Activated naive CD8-positive, alpha-beta T cell treated with anti-CD3 and anti-CD28 coated beads for 36 hours (primary cell): ENCODE measurements at places on chromosomes 3 and 15.

DNA sequence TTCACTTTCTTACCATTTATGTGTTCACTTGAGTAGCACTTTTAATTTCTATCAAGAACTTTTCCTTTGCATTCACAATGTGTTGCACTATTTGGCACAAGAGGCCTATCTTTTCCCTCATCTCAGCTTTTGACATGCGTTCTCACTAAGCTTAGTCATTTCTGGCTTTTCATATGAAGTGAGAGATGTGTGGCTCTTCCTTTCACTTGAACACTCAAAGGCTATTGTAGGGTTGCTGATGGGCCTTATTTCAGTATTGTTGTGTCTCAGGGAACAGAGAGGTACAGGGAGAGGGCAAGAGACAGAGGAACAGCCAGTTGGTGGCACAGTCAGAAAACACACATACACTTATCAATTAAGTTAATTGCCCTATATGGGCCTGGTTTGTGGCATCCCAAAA lies 127.4 kb upstream of the MLF1 start:
- H3K4me1 ChIP-seq = peaks cover 2% of the 10 kb centered on the region
- no peak overlapping the region for H3K27ac ChIP-seq
- H3K4me3 ChIP-seq = no peak overlapping the region
- peaks cover 5% of the 10 kb centered on the region for H3K36me3 ChIP-seq

- DNase-seq = no peak
- H3K4me1 ChIP-seq = peaks cover 35% of the 10 kb centered on the region
- H3K4me3 ChIP-seq = no peak overlapping the region
- H3K36me3 ChIP-seq = no peaks in the 10 kb centered on the region
- H3K27me3 ChIP-seq = no peaks in the 10 kb centered on the region
Observed at GRCh38 chr15:65833501-65834205, 35.6 kb upstream of the RAB11A start.

DNA sequence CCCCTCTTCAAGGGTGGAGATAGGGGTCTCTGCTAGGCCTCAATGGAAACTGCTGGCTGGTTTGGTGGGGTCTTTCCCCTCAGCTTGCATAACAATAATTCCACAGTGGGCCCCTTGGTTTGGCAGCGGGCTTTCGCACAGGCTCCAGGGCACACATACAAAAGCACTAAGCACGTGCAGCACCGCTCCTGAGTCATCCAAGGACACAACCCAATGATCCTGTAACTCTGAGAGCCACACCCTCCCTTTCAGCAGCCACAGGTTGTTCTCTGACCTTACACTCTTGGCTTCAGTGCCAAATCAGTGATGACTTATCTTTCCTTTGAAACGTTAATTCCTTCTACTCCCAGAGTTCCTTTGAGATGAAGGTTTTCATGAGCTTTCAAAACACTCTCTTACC lies 41.7 kb downstream of the DAPK2 start:
- H3K27ac ChIP-seq = no peak overlapping the region
- no peak for DNase-seq
- H3K4me3 ChIP-seq = no peak overlapping the region
- H3K4me1 ChIP-seq = peaks cover 13% of the 10 kb centered on the region

DNA sequence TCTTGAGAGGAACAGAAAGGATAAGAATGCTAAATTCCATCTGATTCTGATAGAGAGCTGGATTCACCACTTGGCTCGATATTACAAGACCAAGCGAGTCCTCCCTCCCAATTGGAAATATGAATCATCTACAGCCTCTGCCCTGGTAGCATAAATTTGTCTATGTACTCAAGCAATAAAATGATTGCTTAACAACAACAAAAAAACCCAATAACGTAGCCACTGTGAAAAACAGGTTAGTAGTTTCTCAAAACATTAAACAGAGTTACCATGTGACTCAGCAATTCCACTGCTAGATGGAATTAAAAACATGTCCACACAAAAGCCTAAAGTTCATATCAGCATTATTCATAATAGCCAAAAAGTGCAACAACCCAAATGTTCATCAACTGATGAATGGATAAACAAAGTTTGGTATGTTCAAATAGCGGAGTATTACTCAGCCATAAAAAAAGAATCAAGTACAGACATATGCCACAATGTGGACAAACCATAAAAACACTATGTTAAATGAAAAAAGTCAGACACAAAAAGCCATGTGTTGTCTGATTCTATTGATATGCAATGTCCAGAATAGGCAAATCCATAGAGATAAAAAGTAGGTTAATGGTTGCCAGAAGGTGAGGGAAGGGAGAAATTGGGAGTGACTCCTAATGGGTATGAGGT lies 16.8 kb downstream of the BCL2L10 start:
- no peaks in the 10 kb centered on the region for H3K36me3 ChIP-seq
- H3K4me3 ChIP-seq = no peak overlapping the region
- no peak overlapping the region for H3K27ac ChIP-seq
- no peaks in the 10 kb centered on the region for H3K27me3 ChIP-seq
- DNase-seq = no peak

DNA sequence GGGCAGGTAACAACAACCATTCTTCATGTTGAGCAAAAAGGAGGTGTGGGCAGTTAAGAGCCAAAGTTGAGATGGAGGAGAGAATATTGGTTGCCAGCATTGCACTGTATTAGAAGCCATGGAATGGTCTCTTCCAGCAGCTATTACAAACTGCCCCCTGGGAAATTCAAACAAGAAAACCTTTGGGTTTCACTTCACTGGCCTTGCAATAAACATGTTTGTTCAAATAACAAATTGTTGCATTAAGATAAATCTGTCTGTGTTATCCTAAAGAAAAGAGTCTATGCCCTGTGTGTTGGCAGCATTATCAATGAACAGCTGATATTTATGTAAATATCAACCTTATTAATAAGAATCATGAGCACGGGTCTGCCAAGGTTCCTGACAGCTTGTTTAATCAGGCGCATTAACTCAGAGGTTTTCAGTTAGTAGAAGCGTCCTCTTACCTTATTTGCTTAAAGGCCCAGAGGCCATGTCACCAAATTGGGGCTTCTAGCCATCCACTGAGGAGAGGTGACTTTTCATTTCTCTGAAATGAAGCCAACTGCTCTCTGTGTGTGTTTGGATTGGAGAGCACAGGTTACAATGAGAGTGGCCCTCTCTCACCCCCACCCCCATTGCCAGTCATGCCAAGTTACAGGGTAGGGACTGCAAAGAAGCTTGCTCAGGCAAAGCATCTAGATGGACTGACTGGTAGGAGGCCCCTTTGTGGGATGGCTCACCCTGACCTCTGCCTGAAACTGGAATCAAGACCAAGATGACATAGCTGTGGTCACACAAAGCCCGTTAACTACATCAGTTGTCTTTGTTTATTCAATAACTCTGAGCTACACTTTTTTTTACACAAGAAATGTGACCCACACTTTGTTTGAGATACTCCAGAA lies 10.5 kb downstream of the FILIP1L start:
- H3K4me1 ChIP-seq = peaks cover 40% of the 10 kb centered on the region
- no peak overlapping the region for H3K4me3 ChIP-seq
- H3K27me3 ChIP-seq = no peaks in the 10 kb centered on the region
- peaks cover 53% of the 10 kb centered on the region for H3K36me3 ChIP-seq
- peak overlapping the region; percentile 93 for H3K27ac ChIP-seq
- no peak for DNase-seq

GRCh38 chr3:182628531-182628930 lies 164.8 kb upstream of the ATP11B start:
- H3K4me1 ChIP-seq = no peaks in the 10 kb centered on the region
- DNase-seq = no peak
- H3K36me3 ChIP-seq = no peaks in the 10 kb centered on the region

DNA sequence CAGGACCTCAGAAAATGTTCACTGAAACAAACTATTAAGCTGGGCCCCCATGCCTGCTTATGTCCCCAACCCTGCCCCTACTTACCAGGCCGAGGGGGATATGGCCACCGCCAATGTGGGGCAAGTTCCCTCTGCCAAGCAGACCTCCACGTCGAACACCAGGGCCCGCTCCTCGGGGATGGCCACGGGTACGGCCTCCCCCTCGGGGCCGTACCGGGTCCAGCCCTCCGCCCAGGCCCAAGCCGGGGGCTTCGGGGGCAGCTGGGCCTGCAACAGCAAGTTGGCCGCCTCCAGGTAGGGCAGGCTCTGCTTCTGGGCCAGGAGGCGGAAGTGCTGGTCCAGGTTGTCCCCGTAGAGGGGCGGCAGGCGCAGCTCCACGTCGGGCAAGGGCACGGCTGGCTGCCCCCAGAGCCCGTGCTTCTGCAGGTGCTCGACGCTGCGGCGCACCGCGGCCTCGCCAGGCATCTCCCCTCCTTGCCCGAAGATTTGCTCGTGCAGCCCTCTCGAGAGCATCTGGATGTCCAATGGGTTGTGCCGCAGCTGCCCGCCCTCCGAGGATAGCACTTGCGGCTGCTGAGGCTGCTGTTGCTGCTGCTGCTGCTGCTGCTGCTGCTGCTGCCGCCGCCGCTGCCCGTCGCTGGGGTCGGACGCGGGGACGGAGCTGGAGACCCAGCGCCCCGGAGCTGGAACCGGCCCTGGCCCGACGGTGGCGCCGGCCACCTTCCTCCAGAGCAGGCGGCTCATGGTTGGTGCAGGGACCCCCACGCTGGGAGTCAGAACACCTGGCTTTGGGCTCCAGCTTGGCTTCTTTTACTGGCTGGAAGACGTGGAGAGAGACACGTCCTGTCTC lies 1.4 kb downstream of the POLG start:
- peak overlapping the region; percentile 76 for H3K27ac ChIP-seq
- peaks cover 59% of the 10 kb centered on the region for H3K4me1 ChIP-seq
- DNase-seq = no peak
- peaks cover 9% of the 10 kb centered on the region for H3K27me3 ChIP-seq

DNA sequence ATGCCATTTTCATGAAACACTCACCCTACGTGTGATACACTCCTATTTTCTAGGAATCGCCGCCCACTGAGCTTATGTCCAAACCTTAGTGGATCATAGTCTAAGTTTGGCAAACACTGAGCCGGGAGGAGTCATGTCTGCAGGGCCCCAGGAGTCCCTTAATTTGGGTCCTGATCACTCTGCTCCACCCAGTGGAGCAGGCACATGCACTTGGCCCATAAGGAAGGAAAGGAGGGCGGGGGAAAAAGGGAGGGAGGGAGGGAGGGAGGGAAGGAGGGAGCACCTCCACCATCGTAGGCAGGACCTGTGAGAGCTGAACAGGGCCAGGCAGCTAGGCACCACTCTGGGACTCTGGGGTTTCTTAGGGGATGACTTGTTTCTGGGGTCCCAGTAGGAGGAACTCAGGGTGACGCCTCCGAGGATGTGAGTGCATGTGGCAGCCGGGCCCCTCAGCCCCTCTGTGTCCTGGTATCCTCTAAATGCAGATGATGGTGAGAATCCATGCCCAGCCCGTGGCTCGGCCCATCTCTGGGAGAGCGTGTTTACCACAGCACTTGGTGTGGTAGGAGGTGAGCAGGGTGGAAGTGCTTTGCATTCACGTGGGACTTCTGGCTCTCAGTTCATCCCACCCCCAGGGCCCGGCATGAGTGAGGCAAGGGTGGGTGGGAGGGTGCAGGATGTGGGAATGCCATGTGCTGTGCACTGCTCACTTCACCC lies 109.4 kb downstream of the KLF13 start:
- peak overlapping the region; percentile 80 for H3K4me3 ChIP-seq
- H3K4me1 ChIP-seq = peaks cover 73% of the 10 kb centered on the region
- peak overlapping the region; percentile 96 for H3K27ac ChIP-seq

- H3K4me1 ChIP-seq = peaks cover 11% of the 10 kb centered on the region
- no peaks in the 10 kb centered on the region for H3K27me3 ChIP-seq
- H3K4me3 ChIP-seq = no peak overlapping the region
- H3K36me3 ChIP-seq = no peaks in the 10 kb centered on the region
- H3K27ac ChIP-seq = peak overlapping the region; percentile 5
Observed at GRCh38 chr3:12681089-12681942, 17.4 kb upstream of the RAF1 start.

GRCh38 chr3:25107918-25108617 lies 320.0 kb upstream of the RARB start:
- H3K27ac ChIP-seq = no peak overlapping the region
- DNase-seq = no peak
- H3K4me3 ChIP-seq = no peak overlapping the region
- no peaks in the 10 kb centered on the region for H3K27me3 ChIP-seq
- no peaks in the 10 kb centered on the region for H3K36me3 ChIP-seq

DNA sequence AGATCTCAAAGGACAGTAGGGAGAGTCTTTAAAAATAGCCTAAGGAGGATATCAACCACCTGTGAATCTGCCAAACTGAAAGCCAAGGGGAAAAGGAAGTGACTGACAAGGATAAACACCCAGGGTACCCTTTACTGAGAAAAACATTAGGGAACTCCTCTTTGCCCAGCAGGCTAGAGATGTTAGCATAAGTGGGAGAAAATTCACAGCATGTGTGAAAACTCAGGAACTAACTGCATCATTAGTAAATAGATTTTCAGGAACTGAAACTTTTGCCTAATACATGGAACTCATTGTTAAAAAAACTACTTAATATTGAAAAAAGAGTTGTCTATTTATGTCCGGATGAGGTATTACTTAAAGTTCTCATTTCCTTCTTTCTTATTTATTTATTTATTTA lies 375.5 kb downstream of the NTRK3 start:
- DNase-seq = no peak
- H3K4me3 ChIP-seq = no peak overlapping the region
- peaks cover 18% of the 10 kb centered on the region for H3K27me3 ChIP-seq
- no peak overlapping the region for H3K27ac ChIP-seq

DNA sequence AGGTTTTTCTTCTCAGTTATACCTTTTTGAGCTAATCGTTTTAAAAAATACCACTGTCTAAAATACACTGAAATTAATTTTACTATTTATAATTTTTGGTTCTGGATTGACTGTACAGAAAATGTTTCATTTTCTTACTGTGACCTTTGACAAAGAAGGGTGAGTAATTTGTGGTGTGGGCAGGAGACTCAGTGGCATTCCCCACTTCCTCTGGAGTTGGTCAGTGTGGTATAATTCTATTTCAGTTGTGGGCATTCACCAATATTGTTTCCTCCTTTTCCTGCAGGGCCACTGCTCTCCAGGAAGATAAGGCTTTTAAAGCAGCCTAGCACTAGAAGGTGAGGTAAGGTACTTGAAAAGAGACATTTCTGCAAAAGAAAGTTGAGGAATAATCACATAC lies 6.5 kb downstream of the DAG1 start:
- peak; percentile 47 for DNase-seq
- H3K36me3 ChIP-seq = peaks cover 43% of the 10 kb centered on the region
- H3K27me3 ChIP-seq = no peaks in the 10 kb centered on the region
- H3K27ac ChIP-seq = peak overlapping the region; percentile 66

- H3K27me3 ChIP-seq = no peaks in the 10 kb centered on the region
- peak overlapping the region; percentile 9 for H3K27ac ChIP-seq
- no peak for DNase-seq
- H3K36me3 ChIP-seq = peaks cover 50% of the 10 kb centered on the region
- no peak overlapping the region for H3K4me3 ChIP-seq
Observed at GRCh38 chr3:3134750-3135448, 8.2 kb downstream of the TRNT1 start.

- no peaks in the 10 kb centered on the region for H3K4me1 ChIP-seq
- H3K4me3 ChIP-seq = no peak overlapping the region
- H3K27me3 ChIP-seq = no peaks in the 10 kb centered on the region
- H3K36me3 ChIP-seq = no peaks in the 10 kb centered on the region
- no peak overlapping the region for H3K27ac ChIP-seq
Observed at GRCh38 chr15:69536726-69537512, 84.3 kb downstream of the RPLP1 start.

DNA sequence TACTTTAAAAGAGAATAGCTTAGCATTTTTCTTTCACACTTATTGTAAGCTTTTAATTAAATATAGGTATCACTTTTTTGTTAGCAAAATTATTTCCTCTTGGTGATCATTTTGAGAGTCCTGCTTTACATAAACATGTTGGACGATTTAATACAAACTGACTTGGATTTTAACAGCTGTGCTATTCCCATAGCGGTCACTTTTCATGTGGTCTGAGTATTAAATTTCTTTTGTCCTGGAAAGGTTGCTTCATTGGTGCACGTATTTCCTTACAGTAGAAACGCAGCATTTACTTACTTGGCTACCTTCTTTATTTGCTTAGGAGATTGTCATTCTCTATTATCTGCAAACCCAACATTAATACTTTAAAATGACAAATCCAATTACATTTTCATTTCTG lies 109.4 kb downstream of the ATG7 start:
- no peak overlapping the region for H3K4me3 ChIP-seq
- H3K4me1 ChIP-seq = no peaks in the 10 kb centered on the region
- no peak for DNase-seq
- H3K27ac ChIP-seq = no peak overlapping the region
- no peaks in the 10 kb centered on the region for H3K27me3 ChIP-seq
